ENCODE measurements at places on chromosomes 2 and 18.

DNA sequence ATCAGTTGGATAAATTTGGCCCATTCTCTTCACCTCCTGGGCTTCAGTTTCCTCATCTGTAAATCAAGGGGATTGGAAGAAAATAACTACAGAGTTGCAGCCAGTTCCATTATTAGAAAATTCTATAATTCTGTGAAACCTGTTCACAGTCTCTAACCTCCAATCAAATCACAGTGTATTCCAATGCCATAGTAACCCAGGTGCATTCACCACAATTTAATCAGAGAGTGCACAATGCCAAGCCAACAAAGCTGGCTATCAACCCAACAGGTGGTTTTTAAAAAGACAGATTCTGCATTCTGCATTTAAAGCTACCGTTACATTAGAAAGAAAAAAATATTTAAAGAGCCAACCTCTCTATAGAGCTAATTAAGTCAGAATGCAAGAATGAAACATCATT, 308.6 kb downstream of the RNF144A start:
- no peak for DNase-seq

GRCh38 chr2:201433394-201433995, 17.8 kb downstream of the TRAK2 start:
- no peak for DNase-seq

DNA sequence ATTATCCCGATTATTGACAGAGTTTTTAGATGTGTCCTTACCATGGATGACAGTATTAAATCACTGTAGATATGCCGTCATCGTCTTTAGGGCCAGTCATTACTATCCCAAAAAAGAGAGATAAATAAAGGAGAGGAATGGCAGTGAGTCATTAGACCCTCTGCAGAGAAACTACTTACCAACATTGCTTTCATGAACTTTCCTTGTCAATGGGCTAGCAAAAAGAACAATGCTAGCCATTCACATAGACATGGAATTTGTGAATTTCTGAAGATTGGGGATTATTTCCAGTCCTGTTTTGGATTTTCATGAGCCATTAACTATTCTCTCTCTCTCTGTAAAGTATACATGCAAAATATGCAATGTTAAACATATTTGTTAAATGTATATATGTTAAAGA, 319.4 kb upstream of the FANCL start:
- no peak for DNase-seq

- DNase-seq = no peak
These were observed 8.3 kb upstream of the ADRA2B start for GRCh38 chr2:96124406-96125265.

Data from activated CD4-positive, alpha-beta T cell treated with anti-CD3 and anti-CD28 coated beads, Interleukin-2, amount 50 U/mL, for 48 hours (primary cell).